ENCODE measurements at places on chromosomes 5 and 9.
A peak's percentile ranks its signal among the peaks of the same experiment; 100 is the strongest.

DNA sequence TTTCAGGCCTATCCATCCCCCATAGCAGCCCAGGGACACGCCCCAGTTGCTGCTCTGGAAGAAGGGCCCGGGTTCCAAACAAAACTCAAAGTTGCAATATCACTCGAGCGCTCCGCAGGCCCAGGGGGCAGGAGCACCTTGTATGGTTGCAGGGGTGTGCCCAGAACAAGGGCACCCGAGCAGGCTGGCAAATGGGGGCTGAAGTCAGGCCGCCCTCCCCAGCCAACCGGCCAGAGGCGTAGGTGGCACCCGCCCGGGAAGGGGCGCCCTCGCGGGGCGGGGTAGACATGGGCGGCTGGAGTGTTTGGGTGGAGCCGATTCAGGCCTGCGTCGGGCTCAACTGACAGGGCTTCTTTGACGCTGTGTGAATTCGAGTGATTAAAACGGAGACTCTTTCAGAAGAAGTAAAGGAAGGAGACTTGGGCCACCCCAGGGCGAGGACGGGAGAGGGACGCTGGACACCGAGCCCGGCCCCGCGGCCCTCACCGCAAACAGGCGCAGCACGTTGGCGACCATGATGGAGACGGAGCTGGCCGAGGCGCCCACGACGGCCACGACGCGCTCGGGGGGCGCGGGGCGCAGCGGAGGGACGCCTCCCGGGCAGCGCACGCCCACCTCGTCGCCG lies 1.1 kb downstream of the GRM6 start:
- DNase-seq = no peak

- DNase-seq = no peak
These were observed 90.4 kb upstream of the PUM3 start for GRCh38 chr9:2934241-2934650.

DNA sequence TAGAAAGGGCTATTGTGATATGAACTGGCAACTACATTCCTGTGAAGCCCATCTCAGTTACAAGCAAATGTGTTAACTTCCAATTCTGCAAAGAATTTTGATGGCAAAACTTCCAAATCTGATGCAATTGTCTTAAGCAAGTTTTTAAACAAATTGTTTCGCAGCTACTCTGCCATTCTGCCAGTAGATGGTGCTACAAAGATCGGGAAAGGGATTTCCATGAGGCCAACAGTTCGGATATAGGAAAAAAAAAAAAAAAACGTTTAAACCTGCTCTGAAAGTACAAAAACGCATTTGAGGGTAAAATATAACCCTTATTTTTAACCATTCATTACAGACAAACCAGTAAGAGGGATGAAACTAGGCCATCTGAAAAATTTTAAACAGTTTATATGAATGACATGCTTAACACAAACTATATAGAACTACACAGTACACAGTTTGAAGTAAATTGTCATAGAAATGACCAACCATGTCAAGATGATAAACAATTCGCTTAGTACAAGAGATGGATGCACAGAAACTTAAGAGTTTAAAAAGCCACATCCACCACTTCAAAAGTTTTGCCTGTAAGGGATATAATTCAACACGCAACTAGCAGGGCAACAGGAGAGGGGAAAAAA lies 2.2 kb downstream of the HNRNPA0 start:
- peak; percentile 30 for DNase-seq

GRCh38 chr5:133663397-133664054 lies 51.2 kb upstream of the FSTL4 start:
- no peak for DNase-seq

DNA sequence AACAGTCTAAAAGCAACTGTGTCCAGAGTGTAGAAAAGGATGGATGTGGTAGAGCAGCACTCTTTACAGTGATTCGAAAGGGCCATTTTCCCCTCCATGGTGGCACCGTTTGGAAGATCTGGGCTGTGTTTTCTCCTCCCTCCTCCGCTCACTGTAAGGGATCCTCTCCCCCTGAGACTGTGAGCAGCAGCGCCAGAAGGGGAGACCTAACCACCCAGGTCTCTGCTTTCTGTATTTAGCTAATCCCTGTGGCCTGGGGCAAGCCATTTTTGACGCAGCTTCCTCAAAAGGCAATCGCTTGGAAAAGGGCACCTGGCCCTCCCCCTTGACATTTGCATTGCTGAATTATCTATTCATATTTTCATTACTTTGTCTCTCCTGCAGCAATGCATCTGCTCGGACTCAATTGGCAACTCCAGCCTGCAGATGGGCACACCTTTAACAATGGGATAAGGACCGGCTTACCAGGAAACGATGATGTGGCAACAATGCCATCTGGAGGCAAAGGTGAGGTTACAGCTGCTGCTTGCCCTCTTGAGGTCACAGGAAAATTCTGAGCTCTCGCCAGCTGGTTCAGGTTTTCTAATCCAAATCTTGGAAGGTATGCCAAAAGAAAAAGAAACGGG lies 244.3 kb upstream of the WWC1 start:
- peak; percentile 80 for DNase-seq

DNA sequence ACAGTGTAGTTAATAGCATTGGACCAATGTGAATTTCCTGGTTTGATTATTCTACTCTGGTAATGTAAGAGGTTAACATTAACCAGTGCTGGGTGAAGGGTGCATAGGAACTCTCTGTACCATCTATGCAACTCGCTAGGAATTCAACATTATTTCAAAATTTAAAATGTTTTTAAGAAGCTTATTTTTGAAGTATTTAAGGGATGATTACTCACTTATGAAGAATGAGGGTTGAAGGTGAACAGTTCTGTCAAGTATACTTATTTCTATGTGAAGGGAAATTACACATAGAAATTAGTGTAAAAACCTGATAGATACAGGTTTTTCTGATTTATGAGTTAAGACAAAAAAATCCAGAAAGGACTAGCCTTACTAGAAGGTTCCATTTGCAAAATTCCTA lies 165.8 kb downstream of the INSYN2B start:
- DNase-seq = no peak

DNA sequence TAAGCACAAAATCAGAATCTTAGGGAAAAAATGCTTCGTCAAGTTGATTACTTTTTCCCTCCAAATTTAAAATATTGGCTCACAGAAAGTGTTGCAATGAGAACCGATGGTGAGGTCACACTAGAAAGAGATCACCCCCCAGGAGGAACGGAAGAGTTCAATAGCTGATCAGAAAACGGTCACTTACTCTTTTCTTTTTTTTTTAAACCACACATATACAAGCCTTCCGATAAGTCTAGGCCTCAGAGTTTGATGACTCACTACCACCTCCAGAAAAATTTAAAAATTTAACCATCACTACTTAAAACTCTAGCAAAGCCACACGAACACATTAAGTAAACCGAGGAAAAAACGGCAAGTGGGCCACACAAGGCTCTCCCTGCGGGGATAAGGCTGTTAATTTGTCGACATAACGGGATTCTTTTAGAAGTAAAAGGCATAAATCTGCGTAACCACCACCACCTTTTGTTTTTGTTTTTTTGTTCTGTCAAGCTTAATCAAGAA lies 1.2 kb downstream of the SURF4 start:
- DNase-seq = no peak

GRCh38 chr5:37755581-37755980 lies 84.3 kb downstream of the GDNF start:
- no peak for DNase-seq

- DNase-seq = no peak
These were observed 11.4 kb upstream of the PTGR1 start for GRCh38 chr9:111610845-111611244.

DNA sequence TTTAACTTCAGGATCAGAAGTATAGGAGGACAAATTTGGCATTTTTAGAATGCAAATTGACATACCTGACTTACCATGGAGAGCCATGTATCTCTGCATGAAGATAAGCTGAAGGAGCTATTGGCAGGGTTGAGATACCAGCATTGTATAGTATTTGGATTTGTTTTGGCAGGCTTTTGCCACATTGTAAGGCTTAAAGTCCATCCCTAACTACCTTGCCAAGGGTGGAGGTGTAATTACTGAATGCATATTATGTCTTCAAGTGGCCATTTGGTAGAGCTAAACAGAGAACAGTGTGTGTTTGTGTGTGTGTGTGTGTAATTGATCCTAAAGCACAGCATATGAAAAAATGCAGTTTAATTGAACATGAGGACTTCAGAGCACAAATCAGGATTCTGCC lies 324.7 kb downstream of the FAM170A start:
- no peak for DNase-seq

- no peak for DNase-seq
These were observed 8.1 kb downstream of the ZNF622 start for GRCh38 chr5:16457451-16457850.

GRCh38 chr5:4479426-4479825 lies 660.7 kb upstream of the ADAMTS16 start:
- no peak for DNase-seq

GRCh38 chr5:175878544-175879438 lies 7.4 kb downstream of the CPLX2 start:
- no peak for DNase-seq

- DNase-seq = peak; percentile 20
These were observed 166.6 kb downstream of the FSTL4 start for GRCh38 chr5:133445744-133446143.

- DNase-seq = no peak
These were observed 17.0 kb upstream of the CDK20 start for GRCh38 chr9:87991151-87991870.

DNA sequence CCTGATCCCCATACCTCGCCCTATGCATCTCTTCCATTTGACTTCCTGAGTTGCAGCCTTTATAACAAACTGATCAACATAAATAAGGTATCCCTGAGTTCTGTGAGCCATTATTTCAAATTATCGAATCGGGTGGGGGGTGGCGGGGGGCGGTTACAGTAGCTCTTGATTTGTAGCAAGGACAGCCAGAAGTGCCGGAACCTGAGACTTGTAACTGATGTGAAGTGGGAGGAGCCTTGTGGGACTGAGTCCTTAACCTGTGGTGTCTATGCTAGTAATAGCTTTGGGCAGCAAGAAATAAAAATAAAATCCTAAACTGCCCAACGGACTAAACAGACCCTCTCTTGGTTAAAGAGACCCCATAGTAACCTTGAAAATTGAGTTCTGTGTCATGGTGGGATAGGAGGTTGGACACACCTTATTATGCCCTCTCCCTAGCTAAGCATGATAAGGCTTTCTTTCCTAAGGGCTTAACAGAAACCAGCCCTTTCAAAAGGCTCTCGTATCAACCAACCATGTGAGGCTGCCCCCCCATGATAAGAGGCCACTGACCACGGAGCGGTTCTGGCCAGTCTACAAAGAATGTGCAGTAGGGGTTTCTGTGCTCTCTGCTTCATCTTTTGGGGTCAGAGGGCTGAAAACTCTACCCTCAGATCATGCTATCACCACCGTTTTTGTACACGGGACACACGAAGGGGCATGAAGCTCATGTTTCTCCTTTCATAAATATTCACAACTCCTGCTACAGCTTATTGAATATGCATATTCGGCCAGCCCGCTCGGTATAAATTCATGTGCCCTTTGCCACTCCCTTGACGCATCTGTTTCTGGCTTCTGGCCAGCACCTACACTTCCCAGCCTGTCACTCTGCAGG lies 39.5 kb upstream of the IQGAP2 start:
- DNase-seq = peak; percentile 66

GRCh38 chr9:114409842-114410241 lies 22.1 kb upstream of the AKNA start:
- DNase-seq = no peak

DNA sequence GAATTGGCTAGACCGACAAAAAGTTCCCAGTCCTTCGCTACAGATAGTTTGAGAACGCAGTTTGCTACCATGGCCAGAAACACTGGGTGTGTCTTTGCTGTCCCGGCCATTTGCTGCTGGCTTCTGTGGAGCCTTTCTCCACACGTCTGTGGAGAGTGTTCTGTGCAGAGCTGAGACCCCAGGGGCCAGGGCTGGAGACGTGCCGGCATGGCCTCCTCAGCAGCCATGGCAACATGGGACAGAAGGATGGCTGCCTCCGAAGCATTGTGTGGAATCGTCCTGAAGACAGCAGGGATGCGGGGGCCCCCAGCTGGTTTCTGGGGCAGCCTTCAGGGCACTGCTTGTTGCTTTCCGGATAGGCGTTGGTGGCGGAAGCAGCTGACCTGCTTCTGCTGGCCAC lies 142.8 kb downstream of the GADD45G start:
- DNase-seq = no peak

DNA sequence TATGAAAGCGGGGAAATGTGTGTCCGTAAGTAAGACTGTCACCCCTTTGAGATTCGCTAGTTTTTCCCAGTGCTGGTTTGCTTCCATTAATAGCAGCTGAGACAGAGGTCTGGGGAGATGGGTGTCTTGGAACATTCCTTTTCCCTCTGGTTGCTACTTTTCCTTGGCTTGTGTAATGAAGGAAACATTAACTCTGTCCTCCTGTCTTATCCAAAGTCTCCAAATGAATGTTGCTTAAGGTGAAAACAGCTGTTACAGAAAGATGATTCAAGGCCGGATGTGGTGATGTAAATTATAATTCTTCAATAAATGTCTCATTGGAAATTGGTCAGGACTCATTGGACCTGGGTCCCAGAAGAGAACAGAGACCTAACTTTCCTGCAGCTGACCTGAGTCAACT lies 50.0 kb downstream of the MEGF10 start:
- DNase-seq = no peak

- no peak for DNase-seq
These were observed 357.7 kb downstream of the SEMA5A start for GRCh38 chr5:9188131-9188530.

GRCh38 chr5:40046792-40047191 lies 622.0 kb upstream of the DAB2 start:
- no peak for DNase-seq

- DNase-seq = no peak
These were observed 330.6 kb downstream of the NSG2 start for GRCh38 chr5:174376056-174376455.

Measured in NCI-H526 (cell line).